Effector CD4-positive, alpha-beta T cell (primary cell): ENCODE measurements at places on chromosomes 16 and 17.
A peak's percentile ranks its signal among the peaks of the same experiment; 100 is the strongest.

- DNase-seq = no peak
Observed at GRCh38 chr16:27387724-27388123, 14.2 kb upstream of the IL21R start.

GRCh38 chr17:37399265-37399803 lies 7.3 kb downstream of the ACACA start:
- DNase-seq = no peak

GRCh38 chr16:4218202-4218601 lies 23.7 kb downstream of the SRL start:
- DNase-seq = no peak

GRCh38 chr17:72234985-72235384 lies 114.2 kb downstream of the SOX9 start:
- DNase-seq = no peak

GRCh38 chr17:76491271-76492122 lies 9.7 kb downstream of the RHBDF2 start:
- no peak for DNase-seq

- no peak for DNase-seq
Observed at GRCh38 chr17:80780381-80781198, 211.1 kb upstream of the CHMP6 start.

DNA sequence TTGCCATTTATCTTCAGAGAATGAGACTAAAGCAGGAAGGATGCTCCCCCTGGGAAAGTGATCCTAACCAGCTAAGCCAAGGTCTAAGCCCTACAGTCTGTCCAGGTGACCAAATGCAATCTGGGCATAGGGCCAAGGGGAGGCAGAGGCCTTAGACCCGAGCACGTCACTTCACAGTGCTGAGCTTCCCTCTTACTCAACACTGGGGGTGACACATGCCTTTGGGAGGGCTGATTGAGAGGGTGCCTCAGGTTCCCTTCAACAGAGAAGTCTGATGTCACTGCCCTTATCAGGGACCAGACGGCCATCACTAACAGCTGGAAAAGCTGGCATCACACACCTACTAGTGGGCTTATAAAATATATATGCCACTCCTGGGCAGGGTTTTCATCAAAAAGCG lies 4.0 kb downstream of the CIAO2B start:
- DNase-seq = no peak

GRCh38 chr17:77247048-77247541 lies 106.3 kb downstream of the SEC14L1 start:
- DNase-seq = peak; percentile 88

DNA sequence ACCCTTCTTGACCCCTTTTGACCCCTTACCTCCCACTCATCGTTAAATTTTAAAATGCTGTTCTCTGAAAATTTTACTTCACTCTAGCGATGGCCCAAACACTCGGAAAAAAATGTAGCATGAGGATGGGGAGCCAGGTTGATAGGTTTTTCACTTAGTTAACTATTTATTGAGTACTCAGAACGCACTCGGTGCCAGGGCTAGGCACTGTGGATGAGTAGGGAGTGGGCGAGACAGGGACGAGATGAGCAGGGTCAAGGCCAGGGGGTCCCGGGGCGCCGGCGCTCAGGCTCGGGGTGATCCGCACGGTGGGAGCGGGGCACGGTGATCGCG lies 392 bp downstream of the ZSCAN32 start:
- DNase-seq = no peak

GRCh38 chr16:17392857-17393692 lies 77.7 kb downstream of the XYLT1 start:
- DNase-seq = no peak

- DNase-seq = no peak
Observed at GRCh38 chr16:10387188-10387617, 1.3 kb downstream of the ATF7IP2 start.

DNA sequence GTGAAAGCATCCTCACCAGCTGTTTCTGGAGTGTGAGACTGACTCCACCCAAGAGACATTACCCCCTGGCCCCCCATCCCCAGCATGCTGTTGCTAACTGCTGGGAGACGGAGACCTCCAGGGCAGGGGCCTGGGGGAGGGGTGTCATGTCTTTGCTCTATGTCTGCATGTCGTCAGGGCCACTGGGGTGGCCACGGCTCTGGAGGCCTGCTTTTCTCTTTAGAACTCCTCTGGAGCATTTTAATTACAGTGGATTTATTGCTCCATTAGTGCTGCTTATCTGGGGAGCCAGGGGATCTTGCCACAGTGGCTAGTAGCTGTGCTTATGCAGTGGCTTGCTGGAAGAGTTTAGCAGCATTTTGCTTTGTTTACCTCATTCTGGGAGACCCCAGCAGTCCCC lies 32.3 kb downstream of the CLEC16A start:
- DNase-seq = no peak

DNA sequence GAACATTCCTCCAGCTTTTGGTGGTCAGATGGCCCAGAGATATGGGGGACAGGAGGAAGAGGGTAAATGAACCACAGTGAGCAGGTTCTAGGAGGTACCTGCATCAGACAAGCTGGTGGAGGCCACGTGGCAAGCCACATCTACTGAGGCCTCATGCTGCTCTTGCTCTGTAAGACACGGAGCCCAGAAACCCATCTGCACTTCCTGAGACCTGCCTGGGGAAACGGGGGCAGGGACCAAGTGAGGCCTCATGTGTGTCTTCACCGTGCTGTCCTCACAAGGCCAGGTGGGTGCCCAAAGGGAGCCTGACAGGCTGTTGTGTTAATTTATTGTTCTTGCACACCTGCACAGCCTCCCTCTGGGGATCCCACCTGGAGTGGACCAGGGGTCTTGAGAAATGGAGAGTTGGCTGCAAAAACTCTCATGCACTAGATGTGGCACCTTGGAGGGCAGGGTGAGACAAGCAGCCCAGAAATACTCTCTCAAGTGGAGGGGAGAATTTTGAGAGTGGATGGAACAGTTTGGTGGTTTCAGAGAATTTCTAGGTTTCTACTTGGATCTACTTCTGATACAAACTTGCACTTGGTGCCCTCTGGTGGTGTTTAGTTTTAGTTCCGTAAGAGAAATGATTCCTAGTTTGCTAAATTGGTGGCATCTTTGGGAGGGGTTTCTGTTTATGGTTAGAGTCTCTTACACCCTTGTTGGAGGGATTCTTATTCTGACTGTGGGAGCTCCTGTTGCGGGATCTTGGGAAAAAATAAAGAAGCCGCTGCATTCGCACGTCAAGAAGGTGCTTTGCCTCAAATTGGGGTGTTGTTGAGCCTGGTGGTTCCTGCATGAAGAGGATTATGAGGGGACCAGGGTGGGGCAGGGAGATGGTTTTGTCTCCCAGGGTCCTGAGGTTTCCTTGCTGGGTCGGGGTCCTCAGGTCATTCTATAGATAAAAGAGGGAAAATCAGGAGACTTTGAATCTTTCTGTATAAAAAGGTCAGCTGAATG lies 47.5 kb downstream of the SLC6A2 start:
- no peak for DNase-seq

DNA sequence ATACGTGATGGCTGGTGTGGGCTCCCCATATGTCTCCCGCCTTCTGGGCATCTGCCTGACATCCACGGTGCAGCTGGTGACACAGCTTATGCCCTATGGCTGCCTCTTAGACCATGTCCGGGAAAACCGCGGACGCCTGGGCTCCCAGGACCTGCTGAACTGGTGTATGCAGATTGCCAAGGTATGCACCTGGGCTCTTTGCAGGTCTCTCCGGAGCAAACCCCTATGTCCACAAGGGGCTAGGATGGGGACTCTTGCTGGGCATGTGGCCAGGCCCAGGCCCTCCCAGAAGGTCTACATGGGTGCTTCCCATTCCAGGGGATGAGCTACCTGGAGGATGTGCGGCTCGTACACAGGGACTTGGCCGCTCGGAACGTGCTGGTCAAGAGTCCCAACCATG lies 5.6 kb downstream of the MIEN1 start:
- DNase-seq = no peak

DNA sequence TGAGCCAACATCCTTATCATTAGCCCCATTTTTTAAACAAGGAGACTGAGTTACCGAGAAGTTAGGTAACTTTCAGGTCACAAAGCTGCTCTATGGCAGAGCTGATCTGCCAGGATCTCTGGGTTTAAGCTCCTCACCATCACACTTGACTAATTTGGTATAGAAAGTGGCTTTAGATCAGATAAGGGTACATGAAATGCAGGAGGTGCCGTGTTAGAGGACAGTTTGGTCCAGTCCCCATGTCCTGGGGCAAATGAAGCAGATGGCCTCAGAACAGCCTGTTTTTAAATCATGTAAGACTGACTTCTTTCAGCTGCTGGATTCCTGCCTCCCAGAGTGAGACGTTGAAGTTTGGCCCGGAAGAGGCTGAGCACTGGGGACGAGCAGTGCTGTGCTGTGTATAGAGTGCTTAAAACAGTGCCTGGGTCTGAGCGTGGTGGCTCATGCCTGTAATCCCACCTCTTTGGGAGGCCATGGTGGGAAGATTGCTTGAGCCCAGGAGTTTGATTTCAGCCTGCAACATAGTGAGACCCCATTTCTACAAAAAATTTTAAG lies 187.0 kb upstream of the CACNG3 start:
- DNase-seq = no peak
